ENCODE measurements at places on chromosomes 16 and 17. TPM values are rescaled to one million over a fixed set of nuclear protein-coding genes. Genes with fewer than 3 reads are reported as not detected.

The MT1H gene
- total RNA-seq, result not detected

The OR1F1 gene
- total RNA-seq, result not detected

The ALOXE3 gene
- 3.6 TPM for total RNA-seq

The GRAP gene
- not detected for total RNA-seq

The SEPTIN12 gene
- total RNA-seq, result not detected

The GGT6 gene
- not detected for total RNA-seq

The SHBG gene
- total RNA-seq, result not detected

The CRISPLD2 gene
- total RNA-seq, result 3.2 TPM

The CLEC3A gene
- not detected for total RNA-seq

The CLEC19A gene
- total RNA-seq, result not detected

The BTBD17 gene
- not detected for total RNA-seq

The ELMO3 gene
- total RNA-seq, result 2.2 TPM

The KRT12 gene
- not detected for total RNA-seq

The SCGB1C2 gene
- not detected for total RNA-seq

The CCL15 gene
- not detected for total RNA-seq

The MYH1 gene
- total RNA-seq, result not detected

The ORAI3 gene
- 5.7 TPM for total RNA-seq

The NR1D1 gene
- 7.1 TPM for total RNA-seq

The PRAC1 gene
- 33.5 TPM for total RNA-seq

The NDUFAB1 gene
- total RNA-seq, result 228 TPM

The KCNJ16 gene
- total RNA-seq, result not detected

The CES1 gene
- total RNA-seq, result not detected

The KRTAP2-3 gene
- total RNA-seq, result 10.8 TPM

Measured in PC-3 (cell line).